ENCODE measurements at places on chromosomes 6 and 20.

GRCh38 chr20:63855363-63856097, 5.8 kb upstream of the ABHD16B start:
- DNase-seq: no peak

GRCh38 chr6:146470091-146470770, 73.4 kb upstream of the RAB32 start:
- no peak for DNase-seq

DNA sequence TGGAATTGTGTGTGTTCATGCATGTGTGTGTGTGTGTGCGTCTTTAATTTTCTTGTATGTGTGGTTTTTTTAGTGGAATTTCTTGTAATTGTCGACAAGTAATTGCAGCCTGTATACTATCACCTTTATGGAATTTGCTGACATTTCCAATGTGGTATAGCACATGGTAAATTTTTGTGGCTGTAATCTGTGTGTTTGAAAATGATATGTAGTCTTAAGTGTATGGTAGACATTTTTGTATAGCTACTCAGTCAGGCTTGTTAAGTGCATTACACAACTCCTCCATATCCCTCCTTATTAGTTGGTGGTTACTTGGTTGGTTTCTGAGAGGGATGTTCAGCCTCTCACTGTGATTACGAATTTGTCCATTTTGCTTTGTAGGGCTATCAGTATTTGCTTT, 384.5 kb upstream of the HSF2 start:
- DNase-seq: no peak

GRCh38 chr6:170136541-170137175, 154.2 kb downstream of the DLL1 start:
- no peak for DNase-seq

- no peak for DNase-seq
These were observed 273.9 kb upstream of the RNF217 start for GRCh38 chr6:124688369-124688768.

GRCh38 chr6:105510746-105511145, 107.9 kb upstream of the PREP start:
- DNase-seq: peak; percentile 28

DNA sequence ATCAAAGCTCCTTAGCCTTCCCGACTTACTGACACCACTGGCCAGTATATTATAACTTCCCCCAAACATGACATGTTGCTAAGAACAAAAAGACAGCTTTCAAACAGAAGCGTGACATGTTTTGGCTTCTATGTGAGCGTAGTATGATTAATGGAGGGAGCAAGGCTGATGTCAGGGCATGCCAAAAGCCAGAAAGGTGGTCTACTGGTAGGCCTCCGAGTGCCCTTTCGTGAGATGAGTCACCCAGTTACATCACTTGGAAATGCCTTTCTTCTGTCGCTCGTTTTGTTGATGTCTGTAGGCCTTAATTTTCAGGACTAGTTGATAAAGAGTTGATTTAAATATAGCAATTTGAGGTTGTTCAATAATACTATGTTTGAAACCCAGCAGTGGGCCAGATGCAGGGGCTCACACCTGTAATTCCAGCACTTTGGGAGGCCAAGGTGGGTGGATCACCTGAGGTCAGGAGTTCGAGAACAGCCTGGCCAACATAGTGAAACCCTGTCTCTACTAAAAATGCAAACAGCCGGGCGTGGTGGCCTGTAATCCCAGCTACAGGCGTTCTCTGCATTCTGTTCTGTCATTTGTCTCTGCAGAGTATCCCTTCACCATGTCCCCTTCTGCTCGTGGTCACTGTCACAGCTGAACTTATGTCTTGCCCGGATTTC, 53.3 kb downstream of the CNKSR3 start:
- no peak for DNase-seq

DNA sequence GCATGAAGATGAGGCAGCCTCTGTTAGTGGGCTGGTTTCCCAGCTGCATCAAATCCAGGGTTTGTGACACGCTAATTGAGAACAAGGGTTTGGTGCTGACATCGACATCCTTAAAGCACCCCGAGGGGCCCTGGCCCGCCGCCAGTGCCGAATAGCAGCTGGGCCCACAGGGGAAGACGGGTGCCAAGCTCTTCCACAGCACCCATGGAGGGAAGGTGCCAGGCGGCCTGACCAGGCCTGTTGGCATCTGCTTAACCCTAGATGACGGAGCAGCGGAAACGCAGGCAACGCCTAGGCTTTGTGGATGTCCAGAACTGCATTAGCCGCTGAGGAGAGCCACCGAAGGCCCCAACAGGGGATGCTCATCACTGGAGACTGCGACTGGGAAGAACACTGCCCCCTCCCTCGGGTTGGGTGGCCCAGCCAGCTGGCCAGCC, 16.0 kb downstream of the UQCC2 start:
- DNase-seq: no peak

DNA sequence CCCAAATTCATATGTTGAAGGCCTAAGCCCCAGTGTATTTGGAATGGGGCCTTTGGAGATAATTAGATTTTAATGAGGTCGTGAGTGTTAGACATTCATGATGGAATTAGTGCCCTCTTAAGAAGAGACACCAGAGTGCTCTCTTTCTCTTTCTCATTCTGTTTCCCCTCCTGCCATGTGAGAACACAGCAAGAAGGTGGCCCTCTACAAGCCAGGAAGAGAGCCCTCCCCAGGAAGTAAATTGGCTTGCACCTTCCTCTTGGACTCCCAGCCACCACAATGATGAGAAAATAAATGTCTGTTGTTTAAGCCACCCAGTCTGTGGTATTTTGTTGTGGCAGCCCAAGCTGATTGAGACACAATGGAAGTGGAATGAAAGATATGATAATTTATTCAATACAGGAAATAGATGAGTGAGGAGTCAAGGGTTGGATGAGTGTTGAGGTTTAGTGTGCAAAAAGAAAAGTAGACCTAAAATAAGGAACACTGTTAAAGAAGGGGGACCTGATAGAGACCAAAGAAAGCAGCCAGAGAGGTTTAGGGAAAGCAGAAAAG, 25.9 kb upstream of the ATXN1 start:
- no peak for DNase-seq

DNA sequence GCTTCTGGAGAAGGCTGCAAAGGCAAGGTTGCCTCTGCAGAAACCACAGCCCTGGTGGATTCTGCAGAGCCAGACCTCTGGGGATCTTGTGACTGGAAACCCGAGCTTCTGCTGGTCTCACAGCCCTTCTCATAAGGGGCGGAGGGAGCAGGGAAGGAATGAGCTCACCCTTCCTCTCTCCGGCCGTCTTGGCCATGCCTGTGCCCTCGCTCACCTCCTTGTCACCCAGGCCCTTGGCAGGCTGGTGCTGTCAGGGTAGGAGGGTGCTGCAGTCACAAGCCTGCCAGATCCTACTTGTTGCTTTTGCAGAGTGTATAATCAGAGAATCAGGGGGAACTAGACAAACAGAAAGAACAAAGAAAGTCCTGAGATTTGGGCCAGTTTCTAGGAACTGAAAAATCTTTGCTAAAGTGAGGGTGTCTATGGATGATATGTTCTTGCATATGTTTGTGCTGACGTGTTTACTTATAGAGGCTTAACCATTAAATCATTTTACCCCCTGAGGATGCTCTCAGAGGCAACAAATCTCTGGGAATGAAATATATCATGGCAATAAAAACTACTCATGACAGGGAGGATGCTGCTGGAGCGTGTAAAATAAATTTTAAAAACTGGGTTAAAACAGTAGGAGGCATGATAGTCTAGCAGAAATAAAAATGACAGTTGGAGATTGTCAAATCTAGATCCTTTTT, 244.9 kb upstream of the SOX4 start:
- DNase-seq: peak; percentile 78

- DNase-seq: peak; percentile 19
These were observed 26.1 kb upstream of the KLHL31 start for GRCh38 chr6:53691667-53692133.

GRCh38 chr6:122640366-122640765, 30.2 kb downstream of the PKIB start:
- DNase-seq: no peak

DNA sequence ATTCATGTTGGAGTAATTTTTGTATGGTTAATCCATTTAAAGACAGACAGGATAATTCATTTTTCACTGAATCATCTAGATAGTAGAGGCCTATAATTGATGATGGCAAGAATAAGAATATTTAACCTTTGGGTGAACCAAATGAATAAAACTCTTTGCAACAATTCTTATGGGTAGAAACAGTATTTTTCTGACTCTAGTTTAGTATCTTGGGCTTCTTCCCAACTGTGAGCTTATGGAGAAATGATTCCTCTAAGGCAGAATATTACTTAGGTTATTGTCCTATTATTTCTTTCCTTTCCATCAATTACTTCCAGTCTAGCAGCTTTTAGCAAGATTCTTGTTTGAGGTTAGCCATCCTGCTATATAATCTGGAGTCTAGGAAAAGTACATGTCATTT, 734.9 kb upstream of the FLRT3 start:
- DNase-seq: peak; percentile 91

GRCh38 chr6:51830666-51831065, 256.7 kb downstream of the PKHD1 start:
- no peak for DNase-seq

- DNase-seq: no peak
These were observed 91.7 kb downstream of the CLIC5 start for GRCh38 chr6:45923831-45924391.

DNA sequence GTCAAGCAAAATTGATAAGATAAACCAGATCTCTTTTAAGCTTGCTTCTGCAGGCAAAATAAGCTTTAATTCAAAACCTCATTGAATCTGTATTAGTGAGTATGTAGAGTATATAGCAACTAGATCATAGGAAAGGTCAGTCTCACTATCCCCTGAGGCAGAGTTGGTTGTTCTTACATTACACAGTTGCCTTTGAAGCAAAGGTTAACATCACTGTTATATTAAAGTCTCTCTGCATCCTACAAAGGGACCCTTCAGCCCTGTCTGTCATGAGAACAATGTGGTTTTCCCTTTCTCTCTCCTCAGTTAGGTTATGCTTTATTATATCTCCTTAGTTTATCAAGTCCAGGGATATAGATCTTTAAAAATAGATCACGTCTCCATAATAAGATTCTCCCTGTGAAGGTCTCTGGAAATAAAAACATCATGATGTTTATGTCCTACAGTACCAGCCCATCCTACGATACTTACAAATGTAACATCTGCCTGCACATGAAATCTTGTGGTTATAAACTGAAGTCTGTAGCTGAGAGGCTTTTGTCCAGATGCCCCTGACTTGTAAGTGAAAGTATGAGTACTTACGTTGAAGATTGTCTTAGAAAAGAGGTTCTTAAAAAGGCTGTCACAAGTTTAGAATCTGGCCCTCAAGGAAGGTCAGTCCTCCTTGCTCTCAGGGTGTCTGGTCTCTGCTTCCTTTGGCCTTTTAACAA, 103.6 kb downstream of the VIP start:
- no peak for DNase-seq

GRCh38 chr6:33610067-33610466, 11.1 kb upstream of the ITPR3 start:
- no peak for DNase-seq

DNA sequence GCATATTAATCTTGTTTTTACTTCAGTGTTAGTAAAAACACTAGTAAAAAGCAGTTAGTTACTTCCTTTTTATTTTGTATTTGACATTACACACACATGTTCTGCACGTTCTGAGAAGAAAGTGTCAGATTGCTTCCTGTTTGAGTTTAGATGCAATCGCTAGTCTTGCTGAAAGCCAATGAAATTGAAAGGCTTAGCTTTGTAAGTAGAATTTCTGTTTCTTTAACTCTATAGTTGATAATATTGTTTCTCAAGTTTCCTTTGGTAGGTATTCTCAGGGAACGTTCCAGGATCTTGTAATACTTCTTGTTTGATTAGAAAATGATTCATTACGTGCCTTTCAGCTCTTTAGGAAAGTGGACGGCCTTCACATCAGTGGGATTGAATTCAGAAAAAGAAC, 55.0 kb downstream of the CDKAL1 start:
- DNase-seq: peak; percentile 34

DNA sequence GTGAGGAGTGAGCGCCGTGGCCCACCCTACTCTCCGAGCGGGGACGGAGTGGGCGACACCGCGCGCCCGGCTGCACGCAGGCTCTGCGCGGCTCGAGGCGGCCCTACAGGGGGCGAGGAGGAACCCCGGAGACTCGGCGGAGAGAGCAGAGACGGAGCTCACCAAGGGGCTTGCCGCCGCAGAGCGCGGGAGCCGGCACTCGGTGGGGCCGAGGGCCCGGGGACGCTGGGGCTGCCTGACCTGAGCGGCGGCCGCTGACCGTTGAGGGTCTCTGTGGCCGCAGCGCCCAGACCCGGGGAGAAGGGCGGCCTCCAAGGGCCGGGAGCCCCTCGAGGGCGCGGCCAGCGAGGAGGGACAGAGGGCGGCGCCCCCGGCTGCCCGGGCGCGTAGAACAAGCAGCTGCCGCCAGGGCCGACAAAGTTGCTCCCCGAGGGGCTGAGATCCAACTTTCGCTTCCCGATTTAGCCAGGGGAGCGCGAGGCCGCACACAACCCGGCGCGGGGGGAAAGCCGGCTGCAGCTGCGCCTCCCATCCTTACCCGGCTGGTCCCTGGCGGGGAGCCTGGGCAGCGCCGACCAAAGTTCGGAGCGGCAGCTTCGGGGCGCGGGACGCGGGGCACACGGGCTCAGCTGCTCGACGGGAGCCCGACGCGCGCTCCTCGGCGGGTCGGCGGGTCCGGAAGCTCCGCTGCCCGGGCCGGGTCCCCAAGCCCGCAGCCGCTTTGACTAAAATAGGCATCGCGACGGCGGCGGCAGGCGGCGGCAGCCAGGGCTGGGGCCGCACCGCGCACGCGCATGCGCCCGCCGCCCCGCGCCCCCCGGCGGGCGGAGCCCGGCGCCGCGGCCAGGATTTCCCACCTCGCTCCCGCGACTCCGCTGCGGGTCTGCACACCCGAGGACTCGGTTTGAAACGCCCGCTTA, 43.1 kb downstream of the POPDC3 start:
- DNase-seq: peak; percentile 86

- DNase-seq: peak; percentile 36
These were observed at the start of gene FGD2 for GRCh38 chr6:37005061-37005810. TSS of gene FGD2 (plus strand) at chr6:37005655. CDS start at chr6:37005818, 163 bp downstream.
